ENCODE measurements at places on chromosomes 11 and 22. TPM values are rescaled to one million over a fixed set of nuclear protein-coding genes. Genes with fewer than 3 reads are reported as not detected.

Gene TSKU
- total RNA-seq = 12.7 TPM

Gene CDC42BPG
- total RNA-seq = 0.31 TPM

Gene DRAP1
- total RNA-seq = 106 TPM

Gene EFCAB6
- 0.33 TPM for total RNA-seq

Gene IGLL1
- total RNA-seq = not detected

Gene AP5B1
- total RNA-seq = 74.3 TPM

Gene PLAAT5
- not detected for total RNA-seq

Gene BDNF
- 2.1 TPM for total RNA-seq

Gene OR6M1
- not detected for total RNA-seq

Gene GRIA4
- total RNA-seq = not detected

Gene HEPN1
- not detected for total RNA-seq

Gene ACAD8
- total RNA-seq = 15.7 TPM

Gene PLEKHA7
- total RNA-seq = 0.15 TPM

Gene GLYATL1
- total RNA-seq = not detected

Gene KDM2A
- total RNA-seq = 44.3 TPM

Gene SCGB1C1
- total RNA-seq = not detected

Gene WNT11
- total RNA-seq = under 0.01 TPM

Gene DEUP1
- total RNA-seq = not detected

Gene QSER1
- 34.2 TPM for total RNA-seq

Gene CALCA
- total RNA-seq = not detected

Gene JHY
- total RNA-seq = 4.5 TPM

Gene BTG4
- 0.36 TPM for total RNA-seq
